DND-41 (cell line): ENCODE measurements at places on chromosomes 6 and 20.

GRCh38 chr6:30684386-30685156 is 1.9 kb downstream of the PPP1R18 start:
- DNase-seq, result peak; percentile 87

- DNase-seq, result no peak
Measured at GRCh38 chr6:134272374-134272773, 45.5 kb downstream of the SGK1 start.

GRCh38 chr20:33951171-33951570 is 42.5 kb upstream of the RALY start:
- DNase-seq, result no peak

- DNase-seq, result no peak
Measured at GRCh38 chr6:45591890-45592289, 214.2 kb upstream of the SUPT3H start.

DNA sequence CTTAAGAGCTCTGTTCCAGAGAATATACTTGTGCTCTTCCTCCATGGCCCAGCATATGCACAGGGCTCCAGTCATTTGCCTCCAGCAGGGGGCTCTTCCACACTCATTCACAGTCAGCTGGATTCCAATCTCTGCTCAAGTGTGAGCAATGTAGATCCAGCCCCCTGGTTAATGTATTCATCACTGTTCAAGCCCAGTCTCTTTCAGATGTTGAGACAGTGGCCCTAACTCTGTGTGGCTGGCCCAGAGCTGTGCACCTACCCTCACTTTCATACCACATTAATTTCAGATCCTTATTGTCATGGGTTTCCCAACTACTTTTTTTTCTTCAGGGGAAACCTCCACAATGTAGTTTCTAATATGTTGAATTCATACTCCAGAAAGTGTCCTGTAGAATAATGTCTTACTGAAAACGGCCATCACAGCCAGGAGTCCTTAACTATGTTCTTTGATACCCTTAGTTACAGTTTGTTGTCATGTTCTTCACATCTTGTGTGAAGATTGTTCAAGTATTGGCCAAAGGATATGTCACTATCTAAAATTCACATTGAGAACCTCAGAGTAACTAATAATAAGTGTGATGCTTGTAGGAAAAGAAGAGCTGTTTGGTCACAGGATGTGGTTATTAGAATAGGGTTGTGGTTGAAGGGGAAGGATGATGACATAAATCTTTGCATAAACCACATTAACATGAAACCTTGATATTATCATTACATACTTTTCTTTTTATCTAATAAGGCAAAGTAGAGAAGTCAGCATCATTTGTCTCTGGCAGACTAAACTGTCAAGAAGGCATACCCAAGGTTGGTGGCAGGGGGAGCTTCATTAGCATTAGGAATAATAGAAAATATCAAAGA is 14.4 kb upstream of the HLA-DQA1 start:
- DNase-seq, result peak; percentile 56

DNA sequence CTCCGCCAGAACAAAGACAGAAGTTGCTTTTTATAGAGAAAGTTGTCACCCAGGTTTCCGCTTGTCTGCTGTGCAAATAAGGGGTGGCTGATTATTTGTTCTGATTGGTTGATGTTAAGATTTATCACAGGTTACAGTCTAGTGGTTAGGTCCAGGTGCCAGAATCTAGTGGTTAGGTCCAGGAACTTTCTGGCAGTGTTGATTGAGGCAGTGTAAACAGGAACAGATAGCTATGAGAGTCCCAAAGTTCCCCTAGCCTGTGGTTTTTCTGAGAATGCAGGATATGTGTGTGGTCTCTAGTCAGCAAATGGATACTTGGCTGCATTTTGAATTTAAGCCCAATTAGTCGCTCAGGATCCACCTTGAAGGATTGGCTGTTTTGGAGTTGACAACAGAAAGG is 148.0 kb downstream of the TMEM200A start:
- peak; percentile 91 for DNase-seq

DNA sequence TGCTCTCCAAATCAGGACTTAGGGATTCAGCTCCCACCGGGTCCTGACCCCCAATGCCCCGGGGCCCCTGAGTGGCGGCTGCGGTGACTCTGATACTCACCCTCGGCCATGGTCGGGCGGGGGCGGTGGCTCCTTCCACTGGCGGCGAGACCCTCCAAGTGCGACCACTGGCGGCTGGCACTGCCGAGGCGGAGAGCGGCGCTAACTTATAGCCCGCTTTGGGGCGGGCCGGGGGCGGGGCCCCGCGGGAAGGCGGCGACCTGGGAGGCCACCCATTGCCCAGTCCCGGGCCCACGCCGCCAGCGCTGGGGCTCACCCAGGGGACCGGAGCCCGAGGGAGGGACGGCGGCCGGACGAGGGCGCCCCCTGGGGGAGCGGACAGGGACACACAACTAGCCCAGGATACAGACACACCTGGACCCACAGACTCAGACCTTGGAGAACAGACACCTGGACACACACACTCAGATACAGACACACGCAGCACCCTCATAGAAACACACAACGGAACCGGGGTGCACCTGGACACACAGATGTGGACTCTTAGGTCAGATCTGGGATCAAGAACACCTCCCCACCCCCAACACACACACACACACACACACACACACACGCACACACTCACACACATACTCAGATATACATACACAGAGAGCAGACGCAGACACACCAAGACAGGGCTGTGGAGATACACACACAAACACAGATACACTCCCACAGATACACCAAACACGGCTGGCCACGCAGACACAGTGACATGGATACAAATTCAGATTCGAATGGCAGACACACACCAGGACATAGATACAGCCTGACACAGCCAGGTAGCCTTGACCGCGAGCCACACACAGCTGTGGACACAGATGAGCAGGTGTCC is at the start of gene TGM2:
TSS of gene TGM2 (minus strand) at position 182 of the 877 bp plus-strand sequence. CDS start at position 110, 72 bp downstream.
- DNase-seq, result no peak

DNA sequence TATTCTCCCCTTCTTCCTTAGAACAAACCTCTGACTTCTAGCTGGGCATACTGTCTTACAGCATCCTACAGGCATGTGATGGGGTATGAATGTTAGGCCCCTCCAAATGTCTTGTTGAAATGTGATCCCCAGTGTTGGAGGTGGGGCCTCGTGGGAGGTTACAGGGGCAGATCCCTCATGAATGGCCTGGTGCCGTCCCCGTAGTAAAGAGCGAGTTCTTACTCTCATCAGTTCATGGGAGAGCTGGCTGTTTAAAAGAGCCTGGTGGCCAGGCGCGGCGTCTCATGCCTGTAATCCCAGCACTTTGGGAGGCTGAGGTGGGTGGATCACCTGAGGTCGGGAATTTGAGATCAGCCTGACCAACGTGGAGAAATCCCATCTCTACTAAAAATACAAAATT is 15.5 kb downstream of the OVOL2 start:
- no peak for DNase-seq

DNA sequence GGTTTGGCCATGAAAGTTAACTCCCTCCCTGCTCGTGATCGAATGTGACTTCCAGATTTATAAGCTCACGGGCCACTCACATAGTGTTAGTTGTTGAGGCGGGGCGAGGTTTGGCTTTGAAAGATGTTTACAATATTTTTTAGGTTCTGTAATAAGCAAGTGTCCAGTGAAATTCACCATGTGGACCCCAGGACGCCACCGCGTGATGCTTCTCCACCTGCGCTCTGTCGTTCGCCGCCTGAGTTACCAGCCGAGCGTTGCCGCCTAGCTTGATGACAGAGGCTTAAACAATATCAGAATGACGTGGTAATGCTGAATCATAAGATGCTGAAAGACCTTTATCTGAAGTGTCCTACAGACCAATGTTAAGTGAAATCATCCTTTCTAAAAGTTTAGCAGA is 241.0 kb downstream of the MYLK4 start:
- no peak for DNase-seq

DNA sequence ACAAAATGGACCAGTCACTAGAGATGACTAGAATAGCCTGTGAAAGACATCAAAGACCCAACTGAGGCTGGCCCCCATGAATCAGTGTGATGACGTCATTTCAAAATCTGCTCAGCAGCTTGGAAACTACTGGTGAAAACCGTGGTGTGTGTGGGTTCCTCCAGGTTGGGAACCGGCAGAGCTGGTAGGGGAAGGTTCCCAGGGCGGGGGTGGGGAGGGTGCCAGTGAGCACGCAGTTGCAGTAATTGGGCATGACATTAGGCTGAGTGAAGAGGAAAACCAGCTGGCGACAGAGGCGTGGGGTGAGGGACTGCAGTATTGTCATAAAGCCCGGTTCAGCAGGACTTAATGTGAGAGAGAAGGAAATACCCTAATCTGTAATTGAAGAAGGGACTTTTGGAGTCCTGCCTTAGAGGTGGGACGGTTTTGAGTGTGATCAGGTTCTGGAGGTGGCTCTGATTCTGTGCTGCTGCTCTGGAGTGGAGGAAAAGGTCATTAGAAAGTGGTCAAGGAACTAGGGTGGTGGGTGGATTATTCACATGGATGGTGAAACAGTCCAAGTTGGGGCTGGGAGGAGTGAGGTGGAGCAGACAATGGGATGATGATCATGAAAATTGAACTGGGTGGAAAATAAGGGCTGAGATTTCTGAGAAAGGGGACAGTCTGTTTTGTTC is 52.0 kb upstream of the MTHFD1L start:
- DNase-seq, result no peak

- no peak for DNase-seq
Measured at GRCh38 chr6:46175976-46176375, 5.2 kb upstream of the ENPP5 start.

DNA sequence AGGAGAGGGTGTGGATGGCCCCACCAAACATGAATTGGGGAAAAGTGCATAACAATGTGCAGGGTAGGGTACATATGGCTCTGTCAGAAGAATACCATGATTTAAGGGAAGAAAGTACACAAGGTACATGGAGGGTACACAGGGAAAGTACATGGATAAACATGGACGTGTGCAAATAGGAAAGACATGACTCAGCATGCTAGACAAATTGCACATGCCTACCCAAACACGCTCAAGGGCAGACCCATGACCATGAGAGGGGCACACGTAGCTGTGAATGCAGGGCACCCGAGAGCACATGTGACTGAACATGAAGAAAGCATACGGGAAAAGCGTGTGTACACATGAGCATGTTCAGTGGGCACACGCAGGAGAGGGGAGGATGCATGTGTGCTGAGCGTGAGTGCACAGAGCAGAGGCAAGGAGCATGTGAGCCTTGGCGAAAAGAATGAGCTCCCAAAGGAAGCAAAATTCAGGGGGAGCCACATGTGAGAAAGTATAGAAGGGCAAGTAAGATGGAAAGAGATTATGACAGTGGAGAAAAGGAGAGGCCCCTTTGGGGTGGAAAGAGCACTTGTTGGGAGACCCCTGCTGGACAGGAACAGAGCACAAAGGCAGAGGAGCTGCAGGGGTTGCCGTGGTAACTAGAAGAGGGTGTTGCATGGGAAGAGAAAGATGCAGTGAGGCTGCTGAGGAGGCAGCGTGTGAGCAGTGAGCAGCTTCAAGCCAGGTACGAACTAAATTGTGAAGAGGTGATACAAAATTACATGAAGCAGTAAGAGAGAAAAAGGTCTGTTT is 17.8 kb downstream of the OR2H2 start:
- DNase-seq, result peak; percentile 31

DNA sequence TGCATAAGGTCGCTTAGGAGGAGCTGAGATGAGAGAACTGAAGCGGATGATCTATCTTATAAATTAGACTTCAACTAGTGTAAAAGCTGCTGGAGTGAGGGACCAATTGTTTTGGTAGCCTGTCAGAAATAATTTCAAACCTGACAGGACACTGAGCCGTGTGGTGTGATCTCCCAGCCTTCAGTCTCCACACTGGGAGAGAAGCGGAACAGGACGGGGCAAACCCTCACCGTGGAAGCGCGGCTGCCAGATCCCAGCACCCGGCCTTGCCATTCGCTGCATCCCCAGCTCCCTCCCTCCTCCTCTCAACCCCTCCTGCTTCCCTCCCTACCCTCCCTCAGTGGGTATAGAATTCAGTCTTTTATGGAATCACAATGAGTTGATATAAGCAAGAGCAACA is 900.1 kb upstream of the SLC35B3 start:
- DNase-seq, result no peak

- no peak for DNase-seq
Measured at GRCh38 chr20:33814238-33814712, 3.1 kb downstream of the CHMP4B start.

DNA sequence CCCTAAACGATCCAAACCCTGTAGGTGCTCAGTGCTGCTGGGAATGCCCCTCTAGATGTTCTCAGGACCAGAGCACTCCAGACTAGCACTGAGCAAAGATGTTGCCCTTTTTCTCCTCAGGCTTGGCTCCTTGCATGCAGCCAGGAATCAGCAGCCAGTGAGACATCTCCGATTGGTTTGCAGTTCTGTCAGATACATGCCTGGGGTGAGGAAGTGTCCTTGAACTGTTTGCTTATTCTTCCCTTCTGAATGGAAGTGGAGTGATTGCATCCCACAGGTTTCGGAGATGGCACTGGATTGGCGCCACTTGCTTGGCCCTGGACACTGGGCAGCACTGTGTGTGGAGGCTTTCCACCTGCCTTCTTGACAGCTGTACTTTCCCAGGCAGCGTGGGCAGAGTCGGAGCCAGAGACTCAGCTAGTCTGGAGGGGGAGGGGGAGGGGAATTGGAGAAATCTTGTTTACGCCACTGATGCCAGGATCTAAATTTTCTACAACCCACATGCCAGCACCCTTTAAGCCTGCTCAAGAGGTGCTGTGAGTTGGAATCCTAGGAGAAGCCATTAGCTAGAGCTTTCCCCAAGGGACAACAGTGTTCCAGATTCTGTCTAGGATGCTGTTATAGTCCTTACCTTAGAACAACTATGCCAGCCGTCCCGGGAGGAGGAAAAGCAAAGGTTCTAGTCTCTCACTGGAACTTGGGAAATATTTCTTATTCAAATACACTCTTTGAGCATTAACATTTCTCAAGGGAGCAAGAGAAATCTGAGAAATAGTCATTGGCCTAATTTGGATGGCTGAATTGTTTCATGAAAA is 49.2 kb upstream of the SASH1 start:
- no peak for DNase-seq

DNA sequence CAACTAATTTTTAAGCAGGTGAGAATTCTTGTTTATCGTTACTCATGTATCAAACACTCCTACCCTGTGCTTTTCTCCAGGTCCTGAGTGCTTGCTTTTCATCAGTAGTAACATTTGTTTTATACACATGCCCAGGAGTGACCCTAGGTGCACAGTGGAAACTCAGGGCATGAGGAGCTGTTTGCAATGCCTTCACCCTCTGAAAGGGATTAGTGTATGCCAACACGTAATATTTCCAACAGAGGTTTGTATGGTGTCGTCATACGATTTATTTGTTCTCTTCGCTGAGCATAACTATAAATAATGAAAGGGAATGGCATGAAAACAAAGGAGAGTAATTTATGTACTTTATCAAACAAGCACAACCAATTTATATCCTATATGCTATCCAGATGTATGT is 537.4 kb upstream of the MMS22L start:
- no peak for DNase-seq

DNA sequence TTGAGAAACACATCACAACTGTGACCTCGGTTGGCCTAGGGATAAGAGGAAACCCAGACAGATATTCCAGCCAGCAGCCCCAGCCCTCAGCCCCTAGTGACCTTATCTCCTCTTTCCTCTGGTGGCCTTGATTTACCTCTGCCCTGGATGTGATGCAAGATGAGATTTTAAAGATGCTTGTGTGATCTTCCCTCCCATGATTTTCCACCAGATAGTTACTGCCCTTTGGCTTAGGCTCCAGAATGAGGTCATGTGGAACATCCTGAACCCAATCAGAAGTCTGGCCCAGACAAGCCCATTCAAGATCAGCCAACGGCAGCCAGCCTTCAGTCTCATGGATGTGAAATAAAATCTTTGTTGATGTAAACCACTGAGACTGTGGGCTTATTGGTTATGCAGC is 104.0 kb downstream of the BANF2 start:
- no peak for DNase-seq
